ENCODE measurements at places on chromosomes 6 and 20. TPM values are rescaled to one million over a fixed set of nuclear protein-coding genes. Genes with fewer than 3 reads are reported as not detected.

FHL5 gene
- 4.3 TPM for total RNA-seq

MTFR2 gene
- total RNA-seq: 0.58 TPM

TGM2 gene
- 389 TPM for total RNA-seq

DNA sequence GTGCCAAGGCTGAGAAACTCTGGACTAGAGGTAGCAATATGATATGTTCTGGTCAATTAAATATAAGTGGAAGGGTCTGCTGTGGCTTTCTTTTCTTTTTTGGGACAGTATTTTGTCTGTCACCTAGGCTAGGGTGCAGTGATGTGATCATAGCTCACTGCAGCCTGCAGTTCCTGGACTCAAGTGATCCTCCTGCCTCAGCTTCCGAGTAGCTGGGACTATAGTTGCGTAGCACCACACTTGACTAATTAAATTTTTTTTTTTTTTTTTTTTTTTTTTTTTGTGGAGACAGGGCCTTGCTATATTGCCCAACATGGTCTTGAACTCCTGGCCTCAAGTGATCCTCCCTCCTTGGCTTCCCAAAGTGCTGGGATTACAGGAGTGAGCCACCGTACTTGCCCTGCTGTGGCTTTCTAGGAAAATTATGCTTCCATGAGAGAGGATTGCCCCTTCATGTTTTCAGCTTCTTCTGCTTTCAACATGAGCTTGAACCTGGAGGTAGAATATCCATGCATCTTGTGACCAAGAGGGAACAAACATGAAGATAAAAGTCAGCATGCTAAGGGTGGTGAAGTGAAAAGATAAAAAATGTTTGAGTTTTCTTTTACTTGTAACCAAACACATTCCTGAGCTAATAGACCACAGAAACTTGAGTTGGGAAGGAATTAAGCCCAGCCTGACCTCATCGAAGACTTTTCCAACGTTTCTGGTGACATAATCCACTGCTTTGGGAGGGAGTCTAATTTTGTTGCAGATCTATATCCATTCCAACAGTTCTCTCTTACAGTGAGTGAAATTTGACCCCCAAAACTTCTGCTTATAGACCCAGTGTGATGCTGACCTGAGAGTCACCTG, 75.1 kb downstream of the CARMIL1 start:
- DNase-seq: no peak

DNA sequence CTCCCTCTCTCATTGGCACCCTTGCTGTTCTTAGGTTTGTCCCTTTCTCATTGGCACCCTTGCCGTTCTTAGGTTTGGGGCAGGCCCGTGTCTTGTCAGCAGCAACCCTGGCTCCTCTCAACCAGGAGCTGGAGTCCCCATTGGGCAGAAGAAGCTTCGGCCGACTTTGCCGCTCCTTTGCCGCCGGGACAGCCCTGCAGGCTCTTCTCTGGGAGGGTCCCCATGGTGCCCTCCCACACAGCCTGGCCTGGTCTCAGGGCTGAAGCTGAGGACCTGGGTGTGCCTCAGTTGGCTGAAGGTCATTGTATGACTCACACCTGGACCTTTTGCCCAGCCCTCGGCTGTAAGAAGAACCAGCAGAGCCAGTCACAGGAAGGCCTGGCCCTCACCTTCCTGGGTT, 59.6 kb downstream of the PPP1R14C start:
- peak; percentile 42 for DNase-seq

GRCh38 chr6:129331450-129332138, 378.4 kb downstream of the ARHGAP18 start:
- DNase-seq: no peak

GRCh38 chr6:137552146-137552545, 58.0 kb upstream of the OLIG3 start:
- DNase-seq: no peak

DNA sequence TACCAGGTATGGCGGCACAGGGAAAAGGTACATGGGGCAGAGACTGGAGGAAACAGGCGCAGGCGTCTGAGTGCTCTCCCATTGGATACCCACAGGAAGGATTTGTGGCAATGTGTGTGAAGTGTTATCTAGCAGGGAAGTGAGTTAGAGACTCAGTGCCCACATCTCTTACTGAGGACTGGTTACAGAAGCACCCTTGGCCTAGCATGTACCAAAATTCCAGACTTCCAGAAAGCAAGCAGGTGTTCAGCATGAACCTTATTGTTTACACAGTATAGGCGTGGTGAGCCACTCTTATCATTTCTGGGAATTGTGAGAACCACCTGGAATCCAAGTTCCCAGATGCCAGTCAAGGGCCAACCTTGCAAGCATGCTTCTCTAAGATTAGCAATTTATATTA, 14.2 kb downstream of the MANBAL start:
- DNase-seq: no peak

DNA sequence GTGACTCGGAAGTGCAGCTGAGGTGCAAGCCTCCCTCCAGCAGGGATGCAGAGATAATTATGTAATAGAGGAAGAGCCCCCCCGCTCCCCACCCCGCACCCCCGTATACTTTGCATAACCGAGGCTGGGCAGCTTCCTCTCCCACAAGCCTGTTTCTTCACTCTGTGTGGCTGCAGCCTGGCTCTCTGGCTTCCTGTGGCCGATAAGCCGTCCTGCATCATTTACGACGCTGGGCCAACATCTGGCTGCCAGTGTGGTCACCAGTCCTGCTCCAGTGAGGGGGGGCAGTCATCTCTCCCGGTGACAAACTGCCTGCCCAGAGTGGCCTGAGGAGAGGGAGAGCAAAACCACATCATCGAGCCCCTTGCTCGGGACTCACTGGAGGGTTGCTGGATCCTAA, 59.2 kb downstream of the RBM38 start:
- DNase-seq: peak; percentile 43

GRCh38 chr20:47265984-47266383, 90.5 kb downstream of the ZMYND8 start:
- no peak for DNase-seq

DNA sequence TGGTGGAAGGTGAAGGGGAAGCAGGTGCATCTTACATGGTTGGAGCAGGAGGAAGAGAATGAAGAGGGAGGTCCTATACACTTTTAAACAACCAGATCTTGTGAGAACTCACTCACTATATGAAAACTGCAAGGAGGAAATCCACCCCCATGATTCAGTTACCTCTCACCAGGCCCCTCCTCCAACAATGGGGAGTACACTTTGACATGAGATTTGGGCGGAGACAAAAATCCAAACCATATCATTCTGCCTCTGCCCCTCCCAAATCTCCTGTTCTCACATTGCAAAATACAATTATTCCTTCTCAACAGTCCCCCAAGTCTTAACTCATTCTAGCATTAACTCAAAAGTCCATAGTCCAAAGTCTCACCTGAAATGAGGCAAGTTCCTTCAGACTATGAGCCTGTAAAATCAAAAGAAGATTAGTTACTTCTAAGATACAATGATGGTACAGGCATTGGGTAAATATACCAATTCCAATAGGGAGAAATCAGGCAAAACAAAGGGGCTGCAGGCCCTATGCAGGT, 60.5 kb downstream of the EDN1 start:
- DNase-seq: peak; percentile 21

DNA sequence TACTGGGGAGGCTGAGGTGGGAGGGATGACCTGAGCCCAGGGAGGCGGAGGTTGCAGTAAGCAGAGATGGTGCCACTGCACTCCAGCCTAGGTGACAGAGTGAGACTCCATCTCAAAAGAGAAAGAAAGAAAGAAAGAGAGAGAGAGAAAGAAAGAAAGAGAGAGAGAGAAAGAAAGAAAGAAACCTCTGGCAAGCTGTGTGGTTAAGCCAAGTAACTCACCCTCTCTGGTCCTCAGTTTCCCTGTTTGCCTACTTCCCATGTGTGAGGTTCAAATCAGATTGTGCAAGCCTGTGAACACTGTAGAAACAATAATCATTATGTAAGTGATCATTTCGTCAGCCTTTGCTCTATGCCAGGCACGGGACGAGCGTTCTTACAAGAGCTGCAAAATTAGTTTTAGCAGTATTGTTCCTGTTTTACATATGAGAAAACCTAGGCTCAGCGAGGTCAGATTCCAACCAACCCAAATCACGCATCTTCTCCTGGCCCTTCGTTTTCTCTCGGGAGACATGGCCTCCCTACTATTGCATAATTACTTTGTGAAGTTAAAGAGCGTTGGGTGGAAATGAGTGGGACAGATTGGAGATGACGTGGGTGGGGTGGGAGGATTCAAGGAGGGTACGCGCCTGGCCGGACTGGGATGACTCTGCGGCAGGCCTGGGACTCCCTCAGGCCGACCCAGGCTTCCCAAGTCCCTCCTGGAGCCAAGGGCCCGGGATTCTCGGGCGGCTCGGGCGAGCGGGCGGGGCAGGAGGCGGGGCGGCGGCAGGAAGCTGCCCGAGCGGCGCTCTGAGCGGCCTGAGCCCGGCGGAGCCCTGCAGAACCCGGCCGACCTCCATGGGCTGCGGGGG, at the start of gene SNX21:
Gene SNX21 (plus strand): TSS at position 770 of the 853 bp plus-strand sequence. CDS start 121 bp downstream, outside the sequence.
- peak; percentile 80 for DNase-seq

DNA sequence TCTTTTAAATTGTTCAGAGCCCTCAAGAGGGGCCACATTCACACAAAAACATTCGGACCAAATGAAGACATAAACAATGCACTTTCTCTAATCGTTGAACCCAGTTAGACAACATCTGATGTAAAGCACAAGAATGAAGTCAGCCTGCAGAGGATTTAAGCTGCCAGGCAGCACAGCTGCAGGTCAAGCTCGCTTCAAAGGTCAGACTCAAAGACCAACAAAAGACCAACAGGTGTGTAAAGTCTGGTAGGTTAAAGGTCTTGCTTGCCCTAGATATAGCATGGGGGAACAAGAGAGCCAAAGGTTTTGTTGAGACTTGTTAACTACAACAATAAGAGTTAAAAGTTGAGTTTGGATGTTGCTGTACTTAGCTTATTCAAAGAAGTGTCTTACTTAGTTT, 26.7 kb upstream of the MYLIP start:
- DNase-seq: no peak

DNA sequence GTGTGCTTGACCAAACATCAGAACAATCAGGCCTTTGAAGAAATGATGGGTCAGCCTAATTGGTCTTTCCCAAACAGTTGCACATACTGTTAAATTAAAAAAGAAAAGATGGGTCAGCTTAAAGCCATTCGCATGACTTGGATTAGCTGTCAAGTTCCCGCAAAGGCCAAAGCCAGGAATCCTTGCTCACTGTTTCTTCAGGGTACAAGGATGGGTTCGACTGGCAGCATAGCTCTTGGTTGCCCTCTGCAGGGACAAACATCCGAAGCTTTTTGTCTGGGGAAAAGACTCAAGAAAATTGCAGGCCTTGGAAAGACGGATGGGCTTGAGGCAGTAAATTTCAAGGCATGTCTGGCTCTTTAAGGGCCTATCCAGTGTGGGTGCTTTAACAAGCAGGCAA, 168.0 kb downstream of the HDGFL1 start:
- DNase-seq: peak; percentile 34

- peak; percentile 73 for DNase-seq
These were observed 26.0 kb downstream of the PTGIS start for GRCh38 chr20:49541733-49542513.

DNA sequence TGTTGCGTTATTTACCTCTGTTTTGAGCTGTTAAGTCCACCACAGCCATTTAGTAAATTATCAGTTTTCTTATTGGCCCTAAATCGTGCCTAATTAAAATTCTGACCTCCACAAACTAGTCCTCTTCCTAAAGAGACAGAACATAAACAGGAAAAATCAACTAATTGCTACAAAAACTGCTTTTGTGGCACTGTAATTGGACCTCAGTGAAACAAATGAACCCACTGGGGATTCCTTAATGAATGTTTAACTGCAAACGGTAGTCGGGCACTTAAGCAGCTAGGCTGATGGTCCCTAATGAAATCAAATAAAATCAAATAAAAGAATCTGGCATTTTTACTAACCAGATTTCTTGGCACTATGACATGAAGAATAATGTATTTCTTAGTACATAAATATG, 513.4 kb upstream of the SLC35B3 start:
- DNase-seq: no peak

DNA sequence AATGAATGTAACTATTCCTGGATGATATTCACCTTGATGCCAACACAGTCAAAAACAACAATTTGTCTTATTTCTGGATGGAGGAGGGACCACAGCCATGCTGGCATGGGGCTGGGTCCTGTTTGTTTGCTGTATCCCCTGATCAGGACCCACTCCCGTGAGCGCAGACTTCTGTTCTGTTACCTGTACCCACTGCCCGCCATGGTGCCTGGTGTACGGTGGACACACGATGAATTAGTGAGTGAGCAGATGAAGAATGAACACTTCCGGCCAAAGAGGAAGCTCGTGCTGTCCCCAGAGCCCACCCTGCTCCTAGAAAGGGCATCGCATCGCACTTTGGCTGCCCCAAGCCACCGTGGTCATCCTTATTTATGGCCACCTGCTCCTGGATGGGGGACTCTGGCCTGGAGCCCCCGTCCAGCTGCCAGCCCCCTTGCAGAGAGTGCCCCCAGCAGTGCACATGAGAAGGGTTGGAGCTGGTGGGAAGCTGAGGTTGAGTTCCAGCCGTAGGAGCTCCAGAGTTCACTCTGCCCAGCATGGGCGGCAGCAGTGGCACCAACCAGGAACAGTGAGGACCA, 100.9 kb downstream of the BMP7 start:
- no peak for DNase-seq

GRCh38 chr20:37870294-37870693, 32.6 kb upstream of the VSTM2L start:
- no peak for DNase-seq

DNA sequence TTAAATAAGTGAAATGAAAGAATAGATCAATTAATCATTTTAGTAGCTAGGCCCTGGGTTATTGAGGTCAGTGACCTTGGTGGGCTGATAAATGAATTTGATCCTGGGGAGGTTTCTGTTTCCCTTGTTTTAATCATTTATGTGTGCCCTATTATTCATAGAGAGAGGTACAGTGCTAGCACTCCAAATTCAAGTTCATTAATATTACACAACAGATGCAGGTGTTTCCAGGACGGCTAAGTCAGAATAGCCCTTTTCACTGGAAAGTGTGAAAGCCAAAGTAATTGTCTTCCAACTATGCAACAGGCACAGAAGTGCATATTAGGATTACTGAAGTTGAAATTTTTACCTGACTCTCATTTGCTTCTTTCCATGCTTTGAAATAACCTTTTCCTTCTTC, 61.7 kb upstream of the SGK1 start:
- DNase-seq: no peak

DNA sequence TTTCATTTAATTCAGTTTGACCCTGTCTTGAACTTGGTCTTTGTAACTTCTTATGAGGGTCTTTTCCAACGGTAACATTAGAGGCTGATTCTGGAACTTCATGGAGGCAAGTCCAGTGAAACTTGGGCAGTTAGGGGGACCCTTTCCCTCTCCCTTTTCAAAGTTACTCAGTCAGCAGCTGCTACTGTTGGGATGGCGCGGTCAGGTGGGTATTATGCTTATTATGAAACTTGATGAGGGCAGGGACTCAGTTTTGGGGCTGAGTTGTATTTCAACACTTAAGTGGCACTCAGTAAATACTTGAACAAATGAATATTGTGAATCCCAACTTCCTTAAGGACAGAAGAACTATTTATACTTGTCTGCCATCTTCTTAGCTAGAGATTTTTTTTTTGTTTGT, 20.8 kb downstream of the TOP1 start:
- no peak for DNase-seq

DNA sequence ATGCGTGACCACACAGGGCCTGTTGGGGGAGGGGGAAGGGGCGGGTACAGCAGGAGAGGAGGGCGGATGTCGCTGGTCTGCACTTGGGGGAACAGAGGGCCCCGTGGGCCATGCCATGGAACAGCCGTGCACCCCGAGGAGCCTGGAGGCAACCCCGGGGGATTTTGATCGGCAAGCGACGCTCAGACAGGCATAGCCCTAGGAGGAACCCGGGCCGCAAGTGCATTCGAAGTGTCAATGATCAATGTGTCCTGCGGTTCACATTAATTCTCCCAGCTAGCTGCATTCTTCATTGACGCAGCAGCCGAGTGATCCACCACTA, 772.8 kb upstream of the DEFB115 start:
- DNase-seq: no peak

All from mucosa of gallbladder (tissue), 1 donor.